ENCODE measurements at places on chromosomes 1 and 21. TPM values are rescaled to one million over a fixed set of nuclear protein-coding genes. Genes with fewer than 3 reads are reported as not detected.

DNA sequence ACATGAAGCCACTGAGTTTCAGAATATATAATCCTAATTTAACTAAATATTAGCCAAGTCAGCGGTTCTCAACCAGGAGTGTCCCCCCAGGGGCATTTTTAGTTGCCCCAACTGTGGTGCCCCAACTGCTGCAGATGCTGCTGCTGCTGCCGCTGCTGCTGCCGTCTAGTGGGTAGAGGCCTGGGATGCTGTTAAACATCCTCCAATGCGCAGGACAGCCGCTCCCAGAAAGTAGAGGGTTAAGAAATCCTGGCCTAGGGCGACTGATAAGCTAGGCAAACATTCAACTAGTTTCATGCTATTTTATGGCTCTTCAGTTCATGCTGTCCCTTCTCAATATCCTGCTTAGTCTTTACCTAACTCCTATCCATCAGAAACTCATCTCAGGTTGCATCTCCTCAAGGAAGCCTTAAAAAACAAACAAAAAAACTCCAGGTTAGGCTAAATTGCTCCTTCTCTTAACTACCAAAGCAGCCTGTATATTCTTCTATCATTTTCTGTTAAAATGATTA is 9.9 kb upstream of the DCAF6 start:
- no peak for DNase-seq

- DNase-seq, result no peak
Observed at GRCh38 chr21:36167541-36167940, 10.9 kb downstream of the DOP1B start.

DNA sequence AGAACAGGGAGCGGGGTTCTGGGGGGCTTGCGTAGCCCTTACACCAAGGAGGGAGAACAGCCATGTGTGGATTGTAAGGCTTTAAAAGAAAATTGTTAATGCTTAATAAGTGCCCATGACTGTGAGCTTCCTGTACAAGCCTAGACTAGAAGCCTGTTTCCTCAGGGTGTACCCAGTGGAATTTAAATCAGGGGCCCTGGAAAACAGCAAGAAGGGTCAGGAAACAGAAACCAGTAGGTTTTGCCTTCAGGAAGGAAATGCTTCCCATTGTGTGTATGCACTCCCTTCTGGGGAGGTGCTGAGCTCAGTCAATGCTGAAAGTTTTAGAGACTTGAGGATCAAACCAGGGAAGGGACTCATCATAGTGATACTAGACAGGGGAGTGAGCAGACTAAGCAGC is 12.7 kb downstream of the UTP11 start:
- no peak for DNase-seq

Gene RGS7
- polyA plus RNA-seq, result 6.7 TPM

Gene ICOSLG
- 7.3 TPM for polyA plus RNA-seq

Gene RIPPLY3
- 3.1 TPM for polyA plus RNA-seq

Gene ETV3L
- polyA plus RNA-seq, result not detected

GRCh38 chr1:193431265-193431977 is 245.0 kb upstream of the B3GALT2 start:
- DNase-seq, result no peak
